GOT3 (cell line): ENCODE measurements at places on chromosomes 7 and 10.

- DNase-seq, result no peak
These were observed 329.2 kb upstream of the ZMIZ1 start for GRCh38 chr10:78739444-78740053.

GRCh38 chr7:64308016-64308270 is 5.8 kb upstream of the ZNF736 start:
- DNase-seq, result no peak

- no peak for DNase-seq
These were observed 299.4 kb downstream of the PTEN start for GRCh38 chr10:88162852-88163251.

DNA sequence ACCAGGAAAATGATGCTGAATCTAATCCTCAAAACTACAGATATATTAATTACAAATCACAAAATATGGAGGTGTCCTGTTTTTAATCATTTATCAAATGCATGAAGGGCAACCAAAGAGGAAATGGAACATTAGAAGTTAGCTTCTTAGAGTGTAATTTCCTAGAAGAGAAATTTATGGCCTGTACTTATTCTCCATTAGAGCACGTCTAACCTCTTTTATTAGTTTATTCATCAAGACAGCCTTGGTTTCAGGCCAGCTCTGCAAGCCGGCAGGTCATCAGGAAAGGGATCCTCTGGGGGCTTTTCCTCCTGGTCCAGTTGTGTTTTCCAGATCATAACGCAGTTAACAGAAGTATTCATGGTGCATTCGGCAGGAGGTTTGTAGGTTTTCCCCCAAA is 517.6 kb downstream of the KCNMA1 start:
- no peak for DNase-seq

GRCh38 chr7:12539681-12540080 is 30.8 kb upstream of the SCIN start:
- DNase-seq, result no peak

DNA sequence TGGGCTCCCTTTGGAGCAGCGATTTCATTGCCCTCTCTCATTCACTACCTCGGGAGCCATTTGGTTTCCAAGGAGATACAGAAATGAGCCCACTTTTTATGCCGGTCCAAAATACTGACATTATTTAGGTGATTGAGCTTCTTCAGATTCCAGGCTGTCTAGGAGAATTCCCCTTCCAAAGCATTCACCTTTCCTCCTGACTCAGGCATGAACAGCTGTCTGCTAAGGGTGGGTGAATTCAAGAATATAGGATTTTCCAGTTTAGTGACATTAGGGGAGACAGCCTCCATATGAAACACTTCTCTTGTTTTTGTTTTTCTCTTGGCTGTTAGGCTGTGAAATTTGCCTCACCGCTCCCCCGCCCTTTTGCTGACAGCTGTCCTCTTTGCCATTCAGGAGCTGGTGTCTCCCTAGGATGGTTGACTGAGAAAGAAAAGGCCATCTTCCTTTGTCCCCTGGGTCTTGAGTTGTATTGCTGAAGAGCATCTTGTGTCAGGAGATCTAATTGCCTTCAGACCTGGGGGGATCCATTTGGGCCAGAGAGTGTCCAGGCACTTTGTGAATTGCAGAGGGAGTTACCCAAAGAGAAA is 56.7 kb downstream of the LRRC4 start:
- no peak for DNase-seq

DNA sequence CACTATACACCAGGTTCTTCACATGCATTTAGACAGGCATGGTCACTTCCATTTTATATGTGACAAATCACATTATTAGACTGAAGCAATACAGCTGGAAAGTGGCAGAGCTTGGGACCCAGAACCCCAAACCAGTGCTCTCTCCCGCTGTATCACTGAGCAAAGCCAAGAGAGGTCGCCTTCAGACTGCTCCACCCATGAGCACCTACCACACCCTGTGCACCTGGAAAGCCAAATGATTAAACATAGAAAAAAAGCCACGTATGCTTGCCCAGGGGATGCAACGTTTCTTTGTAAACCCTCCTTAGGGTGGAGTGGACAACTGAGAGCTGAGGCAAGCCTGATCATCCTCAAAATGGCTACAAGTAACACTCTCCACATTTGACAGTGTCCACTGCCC is 72.5 kb downstream of the CCDC6 start:
- DNase-seq, result no peak

DNA sequence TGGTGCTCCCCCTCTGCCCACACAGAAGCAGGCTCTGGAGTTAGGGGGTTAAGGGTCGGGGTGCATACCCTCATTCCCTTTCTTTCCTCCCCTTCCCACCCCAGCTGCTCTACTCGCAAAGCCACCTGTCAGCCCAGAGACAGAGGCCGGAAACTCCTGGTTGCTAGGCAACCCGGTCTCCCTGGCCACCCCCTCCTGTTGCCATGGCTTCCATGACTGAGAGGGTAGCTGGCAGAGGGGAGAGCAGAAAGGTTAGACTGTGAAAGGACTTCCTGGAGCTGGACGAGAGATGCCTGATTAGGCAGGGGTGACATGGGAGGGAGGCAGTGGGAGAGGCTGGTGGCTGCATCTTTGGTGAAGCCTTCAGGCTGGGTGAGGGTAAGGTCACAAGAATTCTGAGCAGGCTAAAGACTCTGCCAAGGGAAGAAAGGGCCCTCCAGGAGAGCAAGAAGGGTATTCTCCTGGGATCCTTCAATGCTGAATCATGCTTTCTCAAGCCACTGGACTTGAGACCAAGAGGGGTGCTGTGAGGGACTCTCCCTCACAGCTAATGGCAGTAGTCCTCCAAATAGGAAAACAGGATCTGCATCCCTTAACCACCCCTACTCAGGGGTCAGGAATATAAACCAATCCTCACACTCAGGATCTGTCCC is 5.4 kb downstream of the PSD start:
- no peak for DNase-seq

DNA sequence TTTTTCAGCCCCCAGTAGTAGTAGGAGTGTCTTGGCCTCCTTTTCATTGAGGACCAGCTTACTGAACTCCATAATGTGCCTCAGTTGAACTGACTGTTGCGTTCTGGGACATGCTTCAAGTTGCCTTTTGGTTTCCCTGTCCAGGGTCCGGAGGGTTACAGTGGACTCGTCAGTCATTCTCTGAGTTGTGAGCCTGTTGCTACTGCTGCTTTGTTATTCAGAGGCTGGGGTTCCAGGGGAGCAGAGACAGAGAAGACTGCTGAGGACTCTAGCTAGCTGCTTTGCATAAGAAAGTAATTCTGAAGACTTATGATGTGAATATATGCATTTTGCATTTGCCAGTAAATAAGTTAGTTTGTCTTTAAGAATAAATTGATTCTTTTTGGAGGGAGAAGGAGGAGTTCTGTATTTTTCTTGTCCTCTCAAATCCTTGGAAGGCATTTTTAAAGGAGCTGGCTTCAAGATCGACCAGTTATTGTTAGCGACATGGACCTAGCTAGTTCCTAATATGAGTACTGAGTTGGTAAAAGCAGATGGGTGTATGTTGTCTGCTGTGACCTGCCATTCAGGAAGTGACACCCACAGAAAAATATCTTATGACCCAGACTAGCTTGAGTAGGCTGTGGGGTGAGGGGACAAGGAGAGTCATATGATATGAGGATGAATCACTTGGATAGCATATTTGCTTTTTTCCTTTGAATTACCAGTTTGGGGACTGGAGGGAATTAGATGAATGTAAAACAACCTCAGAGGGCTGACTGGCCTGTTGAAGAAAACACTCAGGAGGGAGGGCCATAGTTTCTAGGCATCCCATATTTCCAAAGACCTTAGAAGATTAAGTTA is 8.3 kb downstream of the PI4K2A start:
- no peak for DNase-seq

GRCh38 chr7:114269714-114270113 is 144.9 kb upstream of the FOXP2 start:
- no peak for DNase-seq

GRCh38 chr10:126290232-126290631 is 98.0 kb downstream of the ADAM12 start:
- DNase-seq, result no peak

- DNase-seq, result peak; percentile 12
These were observed 66.3 kb upstream of the FRMD4A start for GRCh38 chr10:14397066-14397465.

GRCh38 chr7:155945670-155946325 is 133.5 kb upstream of the SHH start:
- no peak for DNase-seq

- no peak for DNase-seq
These were observed 48.7 kb downstream of the CREB3L2 start for GRCh38 chr7:137953043-137953664.

GRCh38 chr7:24800073-24800472 is 42.8 kb upstream of the GSDME start:
- DNase-seq, result no peak

DNA sequence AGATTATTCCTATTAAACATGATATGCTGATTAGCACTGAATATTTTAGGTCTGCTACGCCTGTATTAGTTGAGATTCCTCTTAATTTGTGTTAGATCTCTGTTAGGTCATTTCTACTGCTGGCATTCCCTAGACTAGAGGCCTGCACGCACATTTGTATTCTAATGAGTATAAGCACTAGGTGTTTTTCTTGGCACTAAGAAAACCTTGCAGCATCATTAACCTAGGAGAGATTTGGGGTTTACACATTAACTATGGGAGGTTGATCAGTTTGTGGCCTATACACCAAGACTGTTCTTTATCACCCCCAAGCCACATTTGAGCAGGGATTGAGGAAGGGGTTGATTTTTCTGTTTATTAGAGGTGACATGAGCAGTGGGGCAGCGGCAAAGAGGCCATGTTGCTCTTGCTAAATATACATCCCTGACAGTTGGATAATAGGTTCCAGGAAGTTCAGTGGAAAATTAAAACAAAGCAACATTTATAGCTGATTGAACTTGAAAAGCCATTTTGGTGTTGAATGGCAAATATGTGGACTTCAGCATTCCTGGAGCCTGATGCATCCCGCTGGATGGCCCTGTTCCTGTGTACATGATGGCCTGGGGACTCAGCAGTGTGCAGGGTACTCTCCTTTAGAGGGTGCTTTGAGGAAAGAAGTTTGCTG is 65.2 kb downstream of the GBF1 start:
- no peak for DNase-seq

DNA sequence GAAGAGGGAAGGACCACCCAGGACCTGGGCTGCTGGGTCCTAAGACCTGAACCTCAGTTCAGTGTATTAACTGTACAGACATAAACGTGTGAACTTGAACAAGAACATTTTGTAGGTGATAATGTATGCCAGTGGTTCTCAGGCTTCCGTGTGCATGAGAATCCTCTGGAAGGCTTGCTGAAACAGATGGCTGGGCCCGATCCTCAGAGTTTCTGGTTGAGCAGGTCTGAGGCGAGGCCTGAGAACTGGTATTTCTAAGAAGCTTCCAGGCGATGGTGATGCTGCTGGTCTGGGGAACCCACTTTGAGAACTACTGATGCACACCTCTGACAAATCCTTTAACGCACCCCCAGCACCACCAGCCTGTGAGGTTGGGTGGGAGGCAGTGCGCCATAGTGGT is 70.4 kb downstream of the CDH23 start:
- DNase-seq, result no peak

GRCh38 chr10:9825491-9826018 is 1192.1 kb upstream of the CELF2 start:
- no peak for DNase-seq

GRCh38 chr7:20330239-20330927 is at the start of gene ITGB8:
ITGB8 (plus strand) TSS chr7:20330900; CDS start chr7:20331807, 907 bp downstream.
- peak; percentile 93 for DNase-seq

DNA sequence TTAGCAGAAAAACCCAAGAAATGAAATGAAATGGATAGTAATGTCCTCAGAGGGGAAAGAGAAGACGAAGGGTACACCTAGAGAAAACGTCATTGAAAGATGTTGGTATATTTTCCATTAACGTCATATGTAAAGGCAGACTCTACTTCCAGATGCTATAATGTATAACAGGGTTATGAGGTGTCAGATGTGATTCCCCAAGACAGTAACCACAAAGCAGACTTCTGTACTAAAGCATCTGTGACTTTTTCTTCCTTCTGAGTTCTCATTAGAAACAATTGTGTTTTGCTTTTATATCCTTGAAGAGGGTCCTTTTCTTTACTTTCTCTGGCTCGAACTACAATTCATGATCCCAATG is 37.4 kb downstream of the LRRC72 start:
- no peak for DNase-seq

- no peak for DNase-seq
These were observed 142.6 kb upstream of the RHEB start for GRCh38 chr7:151662251-151662826.

- DNase-seq, result no peak
These were observed 12.7 kb upstream of the TMEM273 start for GRCh38 chr10:49200854-49201253.

DNA sequence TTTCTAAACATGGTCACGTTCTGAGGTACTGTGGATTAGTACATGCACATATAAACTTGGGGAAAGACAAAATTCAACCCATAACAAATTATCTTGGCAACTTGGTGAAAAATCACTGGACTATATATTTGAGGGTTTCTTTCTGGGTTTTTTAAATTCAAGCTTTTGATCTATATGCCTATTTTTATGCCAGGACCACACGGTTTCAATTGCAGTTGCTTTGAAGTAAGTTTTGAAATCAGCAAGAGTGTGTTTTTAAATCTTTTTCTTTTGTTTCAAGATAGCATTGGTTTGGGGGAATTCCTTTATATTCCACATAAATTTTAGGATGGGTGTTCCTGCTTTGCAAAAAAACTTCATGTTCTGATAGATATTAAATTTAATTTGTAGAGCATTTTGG is 406.4 kb upstream of the VWC2 start:
- no peak for DNase-seq

- no peak for DNase-seq
These were observed 275.9 kb upstream of the PLPP4 start for GRCh38 chr10:120181154-120181553.

DNA sequence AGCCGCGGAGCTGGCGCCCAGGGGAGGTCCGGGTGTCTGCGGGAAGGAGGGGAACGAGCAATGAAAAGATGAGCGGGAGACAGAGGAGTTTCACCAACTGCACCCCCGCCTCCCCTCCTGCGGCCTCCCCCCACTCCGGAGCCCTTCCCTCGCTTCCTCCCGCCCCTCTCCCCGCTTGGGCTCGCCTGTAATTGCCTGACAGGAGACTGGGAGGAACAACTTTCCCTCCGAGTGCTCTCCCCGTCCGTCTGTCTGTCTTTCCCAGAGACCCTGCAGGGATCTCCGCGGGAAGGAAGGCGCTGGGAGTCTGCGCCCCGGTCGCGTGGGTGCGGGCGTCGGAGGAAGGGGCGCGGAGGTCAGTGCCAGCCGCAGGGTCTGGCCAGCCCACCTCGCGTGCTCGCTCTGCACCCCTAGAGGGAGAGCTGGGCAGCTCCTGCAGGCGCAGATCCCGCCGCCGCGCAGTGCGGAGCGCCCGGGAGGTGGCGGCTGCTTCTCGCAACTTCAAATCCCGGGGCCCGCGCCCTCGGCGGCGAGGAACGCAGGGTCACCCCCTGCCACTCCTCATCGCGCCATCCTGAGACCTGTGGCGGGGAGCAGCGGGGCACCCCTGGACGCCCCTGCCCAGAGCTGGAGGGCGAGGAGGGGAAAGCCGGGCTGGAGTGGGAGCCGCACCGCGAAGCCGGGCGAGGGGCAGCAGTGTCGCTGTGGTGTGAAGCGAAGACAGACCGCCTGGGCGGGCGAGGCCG is 511 bp upstream of the NRP1 start:
- peak; percentile 72 for DNase-seq
